Stimulated activated CD4-positive, alpha-beta T cell treated with anti-CD3 and anti-CD28 coated beads, Interleukin-4, amount 100 ng/mL, for 4 hours (primary cell): ENCODE measurements at places on chromosomes 2 and 18.

- DNase-seq = no peak
These were observed 46.4 kb downstream of the TIMM21 start for GRCh38 chr18:74194691-74195090.

GRCh38 chr18:46412916-46413315, 244.1 kb downstream of the LOXHD1 start:
- DNase-seq = no peak

DNA sequence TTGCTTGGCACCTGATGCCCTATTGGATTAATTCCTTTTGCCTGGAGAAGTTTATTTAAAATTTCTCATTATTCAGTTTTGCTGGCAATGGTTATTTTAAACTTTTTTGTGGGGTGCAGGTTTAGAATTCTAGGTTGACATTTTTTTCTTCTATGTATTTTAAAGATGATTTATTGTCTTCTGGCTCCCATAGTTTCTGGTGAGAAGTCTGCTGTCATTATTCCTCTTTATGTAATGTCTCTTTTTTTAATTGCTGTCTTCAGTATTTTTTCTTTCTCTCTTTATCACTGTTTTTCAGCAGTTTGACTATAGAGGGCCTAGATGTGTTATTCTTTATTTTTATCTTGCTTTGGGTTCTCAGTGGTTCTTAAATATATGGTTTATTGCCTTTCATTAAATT, 182.2 kb upstream of the STON1 start:
- DNase-seq = no peak

GRCh38 chr2:165777522-165778186, 16.4 kb downstream of the GALNT3 start:
- no peak for DNase-seq

- no peak for DNase-seq
These were observed 57.0 kb downstream of the OSBPL6 start for GRCh38 chr2:178251151-178251955.

DNA sequence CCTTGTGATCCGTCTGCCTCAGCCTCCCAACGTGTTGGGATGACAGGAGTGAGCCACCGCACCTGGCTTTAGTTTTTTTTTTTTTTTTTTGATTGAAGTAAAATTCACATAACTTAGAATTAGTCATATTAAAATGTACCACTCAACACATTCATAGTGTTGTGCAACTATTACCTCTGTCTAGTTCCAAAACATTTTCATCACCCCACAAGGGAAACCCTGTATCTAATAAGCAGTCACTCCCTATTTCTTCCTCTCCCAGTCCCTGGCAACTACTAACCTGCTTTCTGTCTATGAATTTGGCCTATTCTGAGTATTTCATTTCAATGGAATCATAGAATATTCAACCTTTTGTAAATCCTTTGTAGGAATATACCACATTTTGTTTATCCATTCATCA, 123.9 kb upstream of the FAM117B start:
- no peak for DNase-seq

DNA sequence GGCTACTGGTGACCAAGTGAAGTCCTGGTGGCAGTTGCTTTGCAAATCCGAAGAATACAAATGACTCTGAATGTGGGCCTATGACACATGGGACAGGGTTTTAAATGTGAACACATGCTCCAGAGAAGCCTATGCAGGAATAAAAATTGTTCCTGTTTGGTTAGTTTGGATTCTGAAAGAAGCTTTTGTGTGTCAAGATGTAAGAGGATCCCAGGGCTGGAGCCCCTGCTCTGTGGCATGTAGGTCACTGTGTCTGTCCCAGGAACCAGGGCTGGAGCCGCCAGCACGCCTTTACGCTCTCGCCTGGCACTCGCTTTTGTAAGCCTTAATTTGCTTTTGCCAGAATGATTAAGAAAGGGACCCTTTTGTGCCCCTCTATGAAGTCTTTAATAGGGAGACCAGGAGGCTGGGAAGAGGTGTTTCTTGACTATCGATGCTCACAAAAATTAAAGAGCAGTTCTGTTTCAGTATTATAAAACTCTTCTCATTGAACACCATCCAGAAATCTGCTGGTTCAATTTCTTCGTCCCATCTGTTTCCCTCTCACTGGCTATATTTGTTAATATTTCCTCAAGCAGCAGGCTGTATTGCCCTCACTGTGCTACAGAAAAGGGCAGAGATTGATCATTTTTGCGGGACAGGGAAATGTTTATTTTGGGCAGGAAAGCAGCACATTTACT, 532.7 kb upstream of the POU3F3 start:
- no peak for DNase-seq

DNA sequence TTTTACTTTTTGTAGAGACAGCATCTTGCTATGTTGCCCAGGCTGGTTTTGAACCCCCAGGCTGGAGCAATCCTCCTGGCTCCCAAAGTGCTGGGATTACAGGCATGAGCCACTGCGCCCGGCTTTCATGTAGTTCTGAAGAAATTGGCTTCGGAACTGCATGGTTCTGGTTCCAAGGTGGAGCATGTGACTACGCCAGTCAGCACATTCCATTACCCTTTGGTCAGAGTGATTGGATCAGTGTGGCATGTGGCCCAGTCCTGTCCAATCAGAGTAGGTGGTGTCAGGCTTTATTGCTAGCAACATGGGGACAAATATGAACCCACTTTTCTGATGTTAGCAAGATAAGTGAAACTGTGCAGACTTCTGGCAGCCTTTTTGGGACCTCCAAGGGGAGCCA, 16.3 kb upstream of the ATOH8 start:
- DNase-seq = no peak

DNA sequence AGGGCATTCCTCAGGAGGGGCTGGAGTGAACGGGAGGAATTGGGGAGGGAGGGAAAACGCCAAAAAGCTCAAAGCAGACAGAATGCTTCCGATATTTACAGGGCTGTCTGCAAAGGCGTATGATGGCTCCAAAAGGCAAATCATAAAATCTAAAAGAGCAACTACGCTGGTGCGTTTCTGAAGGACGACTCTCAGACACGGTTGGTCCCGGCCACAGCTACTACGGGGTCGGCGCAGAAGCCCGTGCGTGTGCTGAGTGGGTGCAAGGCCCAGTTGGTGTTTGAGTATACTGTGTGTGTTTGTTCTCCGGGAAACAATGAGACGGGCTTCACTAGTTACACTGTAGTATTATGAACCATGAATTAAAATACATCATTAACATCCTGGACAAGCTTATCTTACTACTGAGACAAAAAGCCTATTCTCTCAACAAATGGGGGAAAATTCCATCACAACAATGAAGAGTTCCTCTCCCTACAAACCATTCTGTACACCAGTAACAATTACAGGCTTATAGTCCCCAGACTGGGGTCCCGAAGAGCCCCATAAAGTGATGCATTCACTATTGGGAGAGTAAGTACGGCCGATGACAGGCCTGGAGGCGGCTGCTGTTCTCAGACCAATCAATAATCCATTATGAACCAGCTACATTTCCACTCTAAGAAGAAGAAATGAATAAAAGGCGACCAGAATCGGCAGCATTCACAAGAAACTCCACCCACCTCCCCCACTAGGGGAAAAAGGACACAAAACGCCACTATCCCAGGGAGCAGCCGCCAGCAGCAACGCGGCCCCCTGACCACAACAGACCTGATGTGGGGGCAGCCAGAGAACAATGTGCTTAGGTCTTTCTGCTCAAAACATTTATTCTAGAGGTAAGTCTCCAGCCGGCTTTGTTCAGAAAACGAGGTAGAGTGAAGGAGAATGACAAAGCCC, 43.4 kb downstream of the ZNF516 start:
- no peak for DNase-seq

- DNase-seq = no peak
These were observed 217.1 kb upstream of the SLC35G4 start for GRCh38 chr18:11392292-11392691.

- no peak for DNase-seq
These were observed 113.0 kb upstream of the SLC1A4 start for GRCh38 chr2:64876137-64876647.

DNA sequence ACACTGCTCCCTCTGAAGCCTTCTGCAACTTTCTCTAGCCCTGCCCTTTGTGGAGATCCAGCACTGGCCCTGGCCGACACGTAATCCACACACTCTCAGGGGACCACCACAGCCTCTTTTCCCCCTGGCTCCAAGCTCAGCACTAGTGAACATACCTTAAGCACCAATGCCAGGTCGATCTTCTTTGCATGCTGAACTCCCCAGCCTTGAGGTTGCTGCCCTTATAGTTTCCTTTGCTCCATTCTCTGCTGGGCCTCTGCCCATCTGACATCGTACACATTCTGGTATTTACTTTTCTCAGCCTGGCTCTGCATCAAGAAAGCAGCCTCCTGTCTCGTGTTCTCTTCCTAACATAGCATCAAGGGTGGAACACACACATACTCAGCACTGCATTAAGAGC, 361.5 kb downstream of the LPIN1 start:
- no peak for DNase-seq

DNA sequence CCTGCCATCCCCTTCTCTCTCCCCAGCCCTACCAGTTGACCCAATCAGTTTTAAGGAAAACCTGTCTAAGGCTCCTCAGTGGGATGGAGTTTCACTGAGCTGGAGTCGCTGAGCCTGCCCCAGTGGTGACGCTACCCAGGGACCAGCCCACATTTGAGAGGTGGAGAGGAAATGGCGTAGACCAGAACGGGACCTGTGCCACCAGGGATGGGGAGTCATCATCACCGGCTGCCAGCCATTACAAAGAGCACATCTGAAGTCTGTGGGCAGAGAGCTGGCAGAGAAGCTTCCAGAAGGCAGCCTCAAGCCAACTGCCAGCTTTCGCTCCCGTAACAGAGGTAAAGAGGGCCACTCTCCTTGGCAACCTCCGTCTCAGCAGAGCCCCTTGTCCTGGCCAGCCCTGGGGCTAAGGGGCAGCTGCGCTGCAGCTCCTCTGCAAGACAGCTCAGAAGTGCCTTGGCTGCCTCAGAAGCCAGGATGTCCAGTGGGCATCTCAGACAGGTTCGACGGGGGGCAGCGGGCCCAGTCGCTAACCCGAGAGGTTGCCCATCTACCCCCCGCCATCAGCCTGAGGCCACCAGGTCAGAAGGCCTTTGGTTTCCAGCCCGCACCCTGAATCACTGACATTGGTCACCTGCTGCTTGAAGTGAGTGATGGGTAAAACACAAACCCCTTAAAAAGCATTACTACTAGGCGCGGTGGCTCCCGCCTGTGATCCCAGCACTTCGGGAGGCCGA, 15.4 kb downstream of the SDC1 start:
- no peak for DNase-seq

- no peak for DNase-seq
These were observed 28.6 kb upstream of the VIT start for GRCh38 chr2:36667931-36668330.

- no peak for DNase-seq
These were observed 45.7 kb downstream of the PSD4 start for GRCh38 chr2:113219525-113219888.

GRCh38 chr2:224221455-224221913, 180.4 kb downstream of the FAM124B start:
- DNase-seq = no peak

DNA sequence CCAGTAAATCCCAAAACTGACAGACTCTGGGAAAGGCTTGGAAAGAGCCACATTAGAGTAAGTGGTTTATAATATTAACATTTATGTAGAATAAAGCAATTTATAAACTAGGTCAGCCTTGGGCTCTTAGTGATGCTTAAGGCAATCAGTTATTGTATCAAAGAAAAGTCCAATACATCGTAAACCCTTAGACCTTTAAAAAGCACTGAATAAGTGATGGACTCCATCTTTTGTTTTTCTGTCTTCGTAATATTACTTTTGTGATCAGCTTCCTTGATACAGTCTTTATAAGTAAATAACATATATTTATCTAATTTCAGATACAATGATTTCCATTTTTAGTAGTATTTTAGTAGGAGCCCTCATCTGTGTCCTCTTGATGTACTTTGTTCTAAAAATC, 28.7 kb downstream of the DDX1 start:
- DNase-seq = no peak

- DNase-seq = peak; percentile 55
These were observed at the start of gene ACVR1C for GRCh38 chr2:157628477-157629415. Gene ACVR1C, minus strand, starts transcription at chr2:157628864. Its CDS starts 220 bp downstream, at chr2:157628644.

GRCh38 chr2:176885001-176885643, 327.5 kb upstream of the HNRNPA3 start:
- DNase-seq = no peak

GRCh38 chr2:43087413-43087812, 139.0 kb downstream of the ZFP36L2 start:
- DNase-seq = no peak

GRCh38 chr2:10327896-10328669, 25.4 kb downstream of the HPCAL1 start:
- DNase-seq = no peak

DNA sequence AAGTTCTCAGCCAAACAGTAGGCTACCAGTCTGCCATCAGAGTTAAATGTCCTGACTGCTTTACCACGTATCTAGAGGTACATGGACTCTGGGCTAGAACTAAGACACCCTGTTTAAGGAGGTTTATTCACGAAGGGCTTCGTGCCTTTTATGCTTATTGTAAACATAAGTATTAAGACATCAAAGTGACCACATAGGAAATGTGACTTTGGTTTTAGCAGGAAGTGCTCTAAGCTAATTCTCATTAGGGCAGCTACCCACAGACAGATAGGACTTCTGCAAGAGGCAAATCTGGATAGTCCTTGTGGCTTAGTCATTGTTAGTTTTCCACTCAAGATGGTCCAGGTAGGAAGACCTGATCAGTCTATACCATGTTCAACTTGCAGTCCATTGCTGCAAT, 233.3 kb upstream of the MGAT5 start:
- no peak for DNase-seq

- DNase-seq = no peak
These were observed 24.4 kb upstream of the ITGB6 start for GRCh38 chr2:160224507-160224906.

GRCh38 chr2:41869542-41870264, 178.1 kb upstream of the PKDCC start:
- peak; percentile 47 for DNase-seq

DNA sequence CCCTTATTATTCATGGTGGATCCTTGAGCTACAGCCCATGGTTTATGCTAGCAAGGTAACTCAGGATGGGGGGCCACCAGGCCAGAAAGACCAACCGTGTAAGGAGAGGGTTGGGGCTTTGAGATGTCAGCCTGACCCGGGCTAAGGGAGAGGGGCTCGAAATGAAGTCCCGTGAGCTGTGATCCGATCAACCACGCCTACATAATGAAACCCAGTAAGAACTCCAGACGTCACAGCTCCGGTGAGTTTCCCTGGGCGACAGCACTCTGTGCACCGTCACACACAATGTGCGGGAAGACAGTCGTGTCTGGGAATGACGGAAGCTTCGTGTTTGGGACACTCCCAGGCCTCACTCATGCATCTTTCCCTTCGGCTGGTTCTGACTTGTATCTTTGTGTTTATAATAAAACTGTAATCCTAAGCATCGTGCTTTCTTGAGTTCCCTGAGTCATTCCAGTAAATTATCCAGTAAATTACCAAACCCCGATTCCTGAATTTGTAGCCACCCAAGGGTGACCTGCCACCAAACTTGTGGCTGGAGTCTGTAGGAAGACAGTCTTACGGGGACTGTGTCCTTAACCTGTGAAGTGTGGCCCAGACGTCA, 44.2 kb downstream of the CYP27C1 start:
- no peak for DNase-seq
